ENCODE measurements at places on chromosomes 11 and 22.

GRCh38 chr22:28855355-28856094, 27.8 kb upstream of the ZNRF3 start:
- DNase-seq, result peak; percentile 53

DNA sequence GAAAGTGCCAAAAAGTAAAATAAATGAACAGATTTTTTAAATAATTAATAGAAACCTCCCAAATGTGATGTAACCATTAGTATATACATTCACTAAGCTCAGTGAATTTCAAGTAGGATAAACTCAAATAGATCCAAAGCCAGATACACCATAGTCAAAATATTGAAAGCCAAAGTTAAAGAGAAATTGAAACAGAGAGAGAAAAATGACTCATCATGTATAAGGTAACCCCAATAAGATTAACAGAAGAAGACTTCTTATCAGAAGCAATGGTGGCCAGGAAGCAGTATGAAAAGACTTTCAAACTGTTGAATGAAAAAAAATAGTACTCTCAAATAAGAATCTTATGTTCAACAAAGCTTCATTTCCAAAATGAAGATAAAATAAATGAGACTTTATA, 70.5 kb downstream of the LUZP2 start:
- DNase-seq, result no peak

DNA sequence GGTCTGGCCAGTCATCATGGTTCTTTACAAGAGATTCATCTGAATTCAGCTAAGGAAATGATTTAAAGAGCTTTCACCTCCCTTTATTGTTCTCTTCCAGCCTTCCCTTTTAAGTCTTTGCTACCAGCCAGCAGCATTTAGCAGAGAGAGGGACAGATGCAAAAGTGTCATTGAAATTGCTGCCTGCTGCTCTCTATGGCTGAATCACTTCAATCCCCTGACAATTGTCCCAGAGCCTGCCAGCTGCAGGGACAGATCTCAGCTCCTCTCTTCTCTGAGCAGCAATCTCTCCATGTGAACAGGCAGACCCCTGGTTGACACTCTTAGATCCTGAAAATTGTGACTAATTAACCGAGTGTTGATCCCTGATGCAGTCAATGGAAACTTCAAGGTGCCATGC, 816.9 kb upstream of the CCDC90B start:
- no peak for DNase-seq

- no peak for DNase-seq
These were observed 66.1 kb upstream of the SPON1 start for GRCh38 chr11:13896175-13896980.

DNA sequence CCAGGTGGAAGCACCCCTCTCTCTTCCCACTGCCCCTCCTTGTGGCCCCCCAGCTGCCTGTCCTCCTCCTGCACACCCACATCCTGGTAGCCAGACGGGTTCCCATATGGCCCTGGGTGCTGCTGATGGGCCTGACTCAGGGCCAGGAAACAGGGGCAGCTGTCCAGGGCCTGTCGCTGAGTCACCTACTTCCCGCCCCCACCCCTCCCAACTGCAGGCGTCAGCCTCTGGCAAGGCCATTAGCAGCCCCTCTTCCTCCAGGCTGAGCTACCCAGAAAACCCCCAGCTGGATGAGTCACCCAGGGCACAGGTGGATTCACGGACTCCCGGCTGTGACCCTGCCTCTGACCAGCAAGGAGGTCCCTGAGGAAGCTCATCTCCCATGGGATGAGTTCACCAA, 6.9 kb upstream of the GAL start:
- peak; percentile 48 for DNase-seq

GRCh38 chr11:9745411-9746211, 81.7 kb downstream of the SWAP70 start:
- no peak for DNase-seq

- no peak for DNase-seq
These were observed 266.4 kb downstream of the BUD13 start for GRCh38 chr11:116506263-116506825.

GRCh38 chr11:109424901-109425300, 2.9 kb downstream of the C11orf87 start:
- no peak for DNase-seq

GRCh38 chr11:36238036-36238631, 51.1 kb downstream of the COMMD9 start:
- DNase-seq, result no peak

- no peak for DNase-seq
These were observed 37.7 kb downstream of the NTM start for GRCh38 chr11:131408025-131408640.

GRCh38 chr11:94998285-94998684, 24.8 kb downstream of the KDM4D start:
- DNase-seq, result no peak

DNA sequence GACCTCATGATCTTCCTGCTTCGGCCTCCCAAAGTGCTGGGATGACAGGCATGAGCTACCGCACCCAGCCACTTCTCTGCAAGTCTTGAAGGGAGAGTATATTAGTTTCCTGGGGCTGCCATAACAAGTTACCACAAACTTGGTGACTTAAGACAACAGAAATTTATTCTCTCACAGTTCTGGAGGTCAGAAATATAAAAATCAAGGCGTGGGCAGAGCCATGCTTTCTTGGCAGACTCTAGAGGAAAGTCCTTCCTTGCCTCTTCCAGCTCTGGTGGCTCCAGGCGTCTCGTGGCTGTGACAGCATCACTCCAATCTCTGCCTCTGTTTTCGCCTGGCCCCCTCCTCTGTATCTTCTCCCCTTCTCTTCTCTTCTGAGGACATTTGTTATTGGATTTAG, 110.2 kb upstream of the NAV2 start:
- DNase-seq, result no peak

GRCh38 chr11:6629892-6630631, 10.8 kb upstream of the TPP1 start:
- no peak for DNase-seq

GRCh38 chr22:45546333-45547015, 43.8 kb downstream of the FBLN1 start:
- no peak for DNase-seq

DNA sequence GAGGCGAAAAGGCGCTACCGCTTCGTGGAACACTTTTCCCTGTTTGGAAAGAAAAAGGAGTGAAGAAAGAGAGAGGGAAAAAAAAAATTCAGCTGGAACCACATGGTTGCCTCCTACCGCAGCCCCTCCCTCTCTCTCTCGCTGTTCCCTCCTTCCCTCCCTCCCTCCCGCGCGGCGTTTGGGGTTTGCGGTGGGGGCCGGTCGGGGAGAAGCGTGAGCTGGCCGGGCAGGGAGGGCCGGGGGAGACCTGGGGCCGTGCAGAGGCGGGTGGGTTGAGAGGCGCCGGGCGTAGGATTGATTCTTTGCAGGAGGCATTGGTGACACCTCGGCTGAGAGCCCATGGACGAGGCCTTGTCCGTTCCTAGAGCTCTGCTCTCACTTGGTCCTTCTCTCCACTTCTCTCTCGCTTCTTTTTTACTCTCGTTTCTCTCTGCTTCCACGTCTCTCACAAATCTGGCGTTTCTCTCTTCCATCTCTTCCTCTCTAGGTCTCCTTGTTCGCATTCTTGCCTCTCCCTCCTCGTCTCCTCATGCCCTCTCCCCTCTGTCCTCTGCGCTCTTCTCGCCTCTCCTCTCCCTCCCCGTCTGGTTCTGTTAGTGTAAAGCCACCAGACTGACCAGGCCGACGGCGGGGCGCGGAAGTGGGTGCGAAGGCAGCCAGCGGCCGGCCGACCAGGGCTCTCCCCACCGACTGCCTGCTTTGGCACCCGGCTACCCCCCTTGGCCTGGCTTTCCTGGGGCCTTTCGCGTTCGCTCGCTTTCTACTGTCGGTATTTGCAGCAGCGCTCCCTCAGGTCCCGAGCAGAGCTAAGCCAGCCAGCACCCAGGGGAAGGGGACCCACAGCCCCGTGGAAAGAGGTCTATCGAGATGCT, at the start of gene CLMP:
Gene CLMP (minus strand): TSS at position 61 of the 872 bp plus-strand sequence. CDS start 308 bp downstream, outside the sequence.
- DNase-seq, result peak; percentile 44

DNA sequence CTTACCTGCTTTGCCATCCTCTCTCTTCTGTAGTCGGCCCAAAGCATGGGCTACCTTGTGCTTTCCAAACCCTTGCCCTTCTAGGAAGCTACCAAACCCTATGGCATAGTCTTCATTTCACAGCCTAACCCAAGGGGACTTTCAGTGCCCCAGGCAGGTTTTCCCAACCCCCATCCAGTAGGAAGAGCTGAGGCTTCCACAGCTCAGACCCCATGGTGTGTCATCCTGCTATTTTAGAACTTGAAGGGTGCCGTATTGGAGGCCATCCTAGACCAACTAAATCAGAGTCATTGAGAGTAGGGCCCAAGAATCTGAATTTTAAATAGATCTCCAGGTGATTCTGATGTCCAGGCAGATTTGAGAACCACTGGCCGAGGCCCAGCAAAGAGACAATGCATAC, 31.9 kb upstream of the TUB start:
- DNase-seq, result no peak

GRCh38 chr11:91686281-91686680, 538.3 kb upstream of the FAT3 start:
- no peak for DNase-seq
